ENCODE measurements at places on chromosomes 13 and 19.

DNA sequence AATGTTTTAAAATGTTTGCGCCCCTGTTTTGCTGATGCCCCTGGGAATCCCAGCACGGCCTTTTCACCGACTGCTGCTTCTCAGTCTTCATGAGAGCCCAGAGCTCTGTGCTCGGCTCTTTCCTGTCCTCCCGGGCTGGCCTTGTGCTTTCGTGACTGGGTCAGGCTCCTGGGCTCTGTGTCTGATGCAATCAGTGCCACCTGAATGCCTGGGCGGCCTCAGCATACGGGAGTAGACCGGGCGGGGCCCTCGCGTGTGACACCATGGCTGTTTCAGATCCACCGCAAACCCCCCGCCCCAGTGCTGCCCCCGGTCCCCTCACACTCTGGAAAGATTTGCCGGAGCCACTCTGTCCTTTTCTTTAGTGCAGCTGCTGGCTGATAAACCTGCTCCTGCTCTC is 21.4 kb downstream of the PABPC3 start:
- DNase-seq: no peak

DNA sequence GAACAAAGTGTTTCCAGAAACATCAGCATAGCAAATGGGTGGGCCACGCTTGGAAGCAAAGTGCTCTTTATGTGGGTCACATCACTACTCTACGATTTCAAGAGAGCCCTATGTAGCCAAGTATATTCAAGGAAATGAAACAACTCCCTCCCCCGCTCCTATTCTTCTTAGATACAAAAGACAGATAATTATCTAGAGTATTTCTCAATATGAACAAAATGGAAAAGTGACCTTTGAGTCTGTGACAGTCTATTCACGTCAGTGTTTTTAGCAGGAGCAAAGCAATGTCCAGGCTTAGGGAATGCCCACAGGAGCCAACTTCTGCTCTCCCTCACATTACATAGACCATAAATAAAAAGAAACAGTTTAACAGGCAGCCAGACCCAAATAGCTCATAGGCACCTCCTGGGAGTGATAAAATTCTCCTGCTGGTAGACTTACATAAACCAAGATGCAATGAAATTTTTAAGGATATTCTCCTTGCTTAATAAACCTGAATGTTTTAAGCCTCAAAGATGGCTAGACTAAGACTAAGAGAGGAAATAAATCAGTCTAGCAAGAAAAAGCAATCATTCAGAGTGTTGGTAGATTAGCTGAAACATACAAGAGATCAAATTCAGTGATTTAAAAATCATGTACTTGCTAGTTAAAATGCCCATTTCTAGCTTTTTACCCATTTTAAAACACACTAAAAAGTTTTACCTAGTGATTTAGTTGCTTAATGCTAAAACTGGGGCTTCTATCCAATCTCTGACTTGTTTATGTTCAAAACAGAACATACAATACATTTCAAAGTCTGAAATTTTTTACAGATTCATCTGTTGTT is 182.8 kb downstream of the RGCC start:
- DNase-seq: no peak

DNA sequence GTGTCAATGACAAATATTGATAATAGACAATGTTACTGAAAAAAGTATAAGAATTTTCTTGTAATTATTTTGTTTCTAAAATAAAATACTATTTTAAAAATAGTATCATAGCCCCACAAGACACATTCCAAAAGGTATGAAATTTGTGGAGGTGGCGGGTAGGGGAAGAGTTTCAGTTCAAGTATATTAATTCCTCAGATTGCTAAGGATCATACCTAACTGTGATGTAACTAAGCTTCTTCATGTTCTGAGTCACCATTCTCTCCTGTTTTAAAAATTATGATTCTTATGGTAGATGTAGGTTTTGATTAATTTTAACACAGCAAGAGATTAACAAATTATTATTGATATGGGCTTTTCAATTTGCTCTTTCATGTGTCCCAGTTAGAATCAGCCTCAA is 61.3 kb downstream of the MYO16 start:
- DNase-seq: no peak

- DNase-seq: no peak
Observed at GRCh38 chr13:33933810-33934209, 115.9 kb downstream of the RFC3 start.

GRCh38 chr19:29467824-29468401 is 57.9 kb upstream of the VSTM2B start:
- DNase-seq: no peak

GRCh38 chr19:16380314-16380695 is 55.7 kb downstream of the KLF2 start:
- DNase-seq: no peak

DNA sequence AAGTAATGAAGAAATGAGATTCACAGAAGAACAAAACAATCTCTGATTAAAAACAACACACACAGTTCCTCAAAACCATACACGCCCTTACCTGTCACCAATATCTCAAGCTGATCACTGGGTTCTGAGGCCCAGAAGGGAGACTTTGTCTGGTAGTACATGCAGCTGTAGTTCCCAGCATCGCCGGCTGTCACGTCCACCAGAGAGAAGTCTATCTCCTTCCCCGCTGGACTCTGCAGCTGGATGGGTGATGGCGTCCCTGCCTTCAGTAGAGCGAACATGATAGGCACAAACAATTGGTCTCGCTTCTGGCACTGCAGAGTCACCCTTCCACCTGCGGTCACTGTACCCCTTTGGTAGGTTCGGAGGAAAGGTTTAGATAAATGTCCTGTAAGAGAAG is 7.3 kb downstream of the TARM1 start:
- DNase-seq: no peak

- DNase-seq: no peak
Observed at GRCh38 chr19:29131456-29131855, 81.5 kb downstream of the UQCRFS1 start.

DNA sequence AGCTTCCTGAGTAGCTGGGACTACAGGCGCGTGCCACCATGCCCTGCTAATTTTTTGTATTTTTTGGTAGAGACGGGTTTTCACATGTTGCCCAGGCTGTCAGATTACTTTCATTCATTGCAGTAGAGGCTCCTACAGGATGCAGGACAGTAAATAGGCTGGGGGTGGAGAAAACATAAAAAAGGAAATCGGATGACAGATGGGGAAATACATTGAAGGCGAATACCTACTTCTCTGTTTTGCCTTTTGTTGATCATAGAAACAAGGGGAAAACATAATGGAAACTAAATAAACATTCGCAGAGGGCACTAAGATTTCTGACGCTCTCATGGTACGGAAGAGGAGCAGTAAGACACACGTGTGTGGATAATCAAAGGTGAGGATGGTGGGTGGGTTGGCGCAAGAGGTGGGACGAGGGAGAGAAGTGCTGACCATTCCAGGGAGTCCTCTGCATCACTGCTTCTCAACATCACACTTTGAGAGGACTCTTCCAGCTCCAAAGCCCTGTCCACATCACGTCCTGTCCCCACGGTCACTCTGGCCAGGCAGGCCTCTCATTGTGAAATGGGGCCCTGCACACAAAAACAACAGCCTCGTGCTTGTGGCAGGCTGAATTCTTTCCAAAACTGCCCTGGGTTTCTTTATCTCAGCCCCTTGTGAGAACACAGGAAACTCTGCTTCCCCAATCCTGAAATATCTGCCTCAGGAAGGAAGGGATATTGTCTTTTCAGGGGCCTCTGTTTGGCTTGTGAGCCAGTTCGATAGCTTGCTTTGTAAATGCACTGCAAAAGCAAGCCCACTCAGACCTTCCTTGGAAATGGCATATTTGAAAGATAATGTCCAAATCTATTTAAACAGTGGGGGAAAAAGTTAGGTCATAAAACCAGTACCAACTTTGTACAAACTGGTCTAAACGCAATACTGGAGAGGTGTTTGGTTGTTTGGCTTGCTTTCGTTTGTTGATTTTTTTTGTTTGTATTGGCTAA is 188.5 kb downstream of the FOXO1 start:
- no peak for DNase-seq

- DNase-seq: no peak
Observed at GRCh38 chr19:6730153-6730804, 7.1 kb downstream of the GPR108 start.

- DNase-seq: no peak
Observed at GRCh38 chr13:38688674-38689073, 1.8 kb downstream of the FREM2 start.

DNA sequence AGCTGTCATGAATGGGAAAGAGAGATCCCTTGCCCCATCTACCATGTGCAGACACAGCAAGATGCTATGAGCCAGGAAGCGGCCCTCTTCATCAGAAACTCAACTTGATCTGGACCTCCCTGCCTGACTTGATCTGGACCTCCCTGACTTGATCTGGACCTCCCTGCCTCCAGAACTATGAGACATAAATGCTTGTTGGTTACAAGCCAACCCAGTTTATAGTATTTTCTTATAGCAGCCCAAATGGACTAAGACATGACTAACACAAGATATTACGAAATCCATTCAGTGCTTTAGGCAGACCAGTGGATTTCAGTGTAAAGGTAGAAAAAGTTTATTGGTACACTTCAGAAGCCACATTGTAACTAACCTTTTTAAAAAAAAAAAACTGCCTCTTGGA is 15.6 kb downstream of the PCID2 start:
- DNase-seq: no peak

DNA sequence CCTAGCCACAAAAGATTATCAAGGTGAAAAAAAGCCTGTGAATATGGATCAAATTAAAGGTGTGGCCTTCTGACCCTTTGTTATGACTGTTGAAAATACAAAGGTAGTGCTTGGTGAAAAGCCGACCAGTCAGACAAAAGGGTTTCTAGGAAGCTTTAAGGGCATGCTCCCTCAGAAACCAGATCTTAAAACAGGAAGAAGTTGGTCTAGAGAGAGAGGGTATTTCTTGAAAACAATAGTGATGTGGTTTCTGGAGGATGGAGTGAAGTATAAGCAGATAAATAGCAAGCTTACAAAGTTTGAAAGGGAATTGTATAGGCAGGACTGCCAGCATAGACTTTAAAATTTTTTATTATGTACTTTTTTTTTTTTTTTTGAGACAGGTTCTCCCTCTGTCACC is 5.0 kb upstream of the EID2 start:
- no peak for DNase-seq

DNA sequence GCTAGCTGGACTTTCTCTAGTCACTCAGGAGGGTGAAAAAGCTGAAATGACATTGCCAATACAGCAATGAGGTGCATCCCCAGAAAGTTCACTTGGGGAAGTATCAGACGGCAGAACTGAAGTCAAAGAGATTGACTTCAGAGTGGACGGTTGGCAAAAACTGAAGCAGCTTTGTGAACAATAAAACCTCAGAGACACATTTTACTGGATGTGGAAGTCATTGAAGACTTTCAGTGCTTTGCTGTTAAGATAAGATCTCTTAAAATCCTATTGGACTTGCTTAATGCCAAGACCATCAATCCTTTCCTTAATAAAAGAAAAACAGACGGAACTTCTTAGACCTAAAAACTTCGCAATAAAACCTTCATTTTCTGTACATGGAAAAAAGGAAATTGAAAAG is 103.7 kb downstream of the ABCC4 start:
- DNase-seq: no peak

- DNase-seq: no peak
Observed at GRCh38 chr19:1357531-1358109, 26.1 kb upstream of the NDUFS7 start.

Data from amniotic stem cell (primary cell).